ENCODE measurements at places on chromosomes 11 and 22.

- DNase-seq: no peak
Measured at GRCh38 chr11:133724116-133724515, 121.2 kb downstream of the SPATA19 start.

GRCh38 chr11:9876331-9876730 is 212.5 kb downstream of the SWAP70 start:
- no peak for DNase-seq

DNA sequence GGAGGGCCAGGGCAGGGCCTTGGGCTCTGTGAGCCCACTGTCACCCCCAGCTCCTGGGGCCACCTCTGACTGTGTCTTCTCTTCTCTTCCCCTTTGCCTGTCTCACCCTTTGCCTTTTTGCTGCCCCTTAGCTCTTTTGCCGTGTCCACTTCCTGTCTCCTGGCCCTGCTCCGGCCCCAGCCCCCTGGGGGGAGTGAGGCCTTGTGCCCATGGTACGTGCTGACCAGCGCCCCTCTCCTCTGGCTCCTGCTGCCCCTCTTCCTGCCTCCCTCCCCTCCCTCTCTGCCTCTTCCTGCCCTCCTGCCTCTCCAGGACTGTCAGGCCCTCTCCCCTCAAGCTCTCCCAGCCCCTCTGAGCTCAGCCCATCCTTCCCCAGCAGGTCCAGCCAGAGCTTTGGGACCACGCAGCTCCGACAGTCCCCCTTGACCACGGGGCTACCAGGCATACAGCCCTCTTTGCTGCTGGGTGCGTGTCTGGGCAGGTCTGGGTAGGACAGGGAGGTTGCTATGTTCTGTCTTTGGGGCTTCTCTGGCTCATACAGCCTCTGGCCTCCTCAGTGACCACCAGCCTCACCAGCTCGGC is 11.7 kb downstream of the TMEM258 start:
- no peak for DNase-seq

- DNase-seq: no peak
Measured at GRCh38 chr22:17742527-17742902, 31.8 kb downstream of the BID start.

GRCh38 chr11:59185386-59185945 is 13.5 kb downstream of the DTX4 start:
- no peak for DNase-seq

DNA sequence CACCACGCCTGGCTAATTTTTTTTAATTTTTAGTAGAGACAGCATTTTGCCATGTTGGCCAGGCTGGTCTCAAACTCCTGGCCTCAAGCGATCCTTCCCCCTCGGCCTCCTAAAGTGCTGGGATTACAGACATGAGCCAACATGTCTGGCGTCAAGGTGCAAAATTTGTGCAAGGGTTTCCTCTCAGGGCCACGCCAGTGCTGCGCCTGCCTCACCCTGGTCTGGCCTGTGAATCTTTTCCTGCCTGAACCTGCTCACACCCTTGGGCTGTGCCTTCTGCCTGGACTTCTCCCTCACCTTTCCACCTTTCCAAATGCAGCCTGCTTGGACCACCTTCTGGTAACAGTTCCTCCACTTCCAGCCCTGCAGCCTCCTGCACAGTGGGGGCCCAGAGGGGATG is 43.4 kb downstream of the MCM5 start:
- no peak for DNase-seq

- DNase-seq: no peak
Measured at GRCh38 chr11:68468217-68468828, 7.8 kb downstream of the PPP6R3 start.

DNA sequence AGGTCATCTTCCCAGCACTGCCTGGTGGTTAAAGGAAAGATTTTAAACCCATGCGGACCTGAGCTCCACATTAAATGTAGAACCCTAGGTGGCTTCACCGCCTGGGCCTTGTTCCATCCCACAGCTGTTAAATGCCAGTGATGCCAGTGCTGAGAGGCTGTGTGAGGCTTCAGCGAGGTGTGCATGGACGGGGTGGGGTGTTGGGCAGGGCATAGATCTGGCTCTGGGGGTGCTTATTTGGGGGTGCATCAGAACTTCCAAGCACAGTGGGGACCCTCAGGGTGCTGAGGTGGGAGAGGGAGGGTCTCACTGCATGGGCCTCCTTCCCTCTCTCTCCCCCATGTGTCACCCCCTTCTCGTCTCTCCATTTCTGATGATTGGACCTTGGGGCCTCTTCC is 90.1 kb upstream of the B3GAT1 start:
- DNase-seq: no peak

- no peak for DNase-seq
Measured at GRCh38 chr11:21588754-21589153, 604.1 kb upstream of the ANO5 start.

DNA sequence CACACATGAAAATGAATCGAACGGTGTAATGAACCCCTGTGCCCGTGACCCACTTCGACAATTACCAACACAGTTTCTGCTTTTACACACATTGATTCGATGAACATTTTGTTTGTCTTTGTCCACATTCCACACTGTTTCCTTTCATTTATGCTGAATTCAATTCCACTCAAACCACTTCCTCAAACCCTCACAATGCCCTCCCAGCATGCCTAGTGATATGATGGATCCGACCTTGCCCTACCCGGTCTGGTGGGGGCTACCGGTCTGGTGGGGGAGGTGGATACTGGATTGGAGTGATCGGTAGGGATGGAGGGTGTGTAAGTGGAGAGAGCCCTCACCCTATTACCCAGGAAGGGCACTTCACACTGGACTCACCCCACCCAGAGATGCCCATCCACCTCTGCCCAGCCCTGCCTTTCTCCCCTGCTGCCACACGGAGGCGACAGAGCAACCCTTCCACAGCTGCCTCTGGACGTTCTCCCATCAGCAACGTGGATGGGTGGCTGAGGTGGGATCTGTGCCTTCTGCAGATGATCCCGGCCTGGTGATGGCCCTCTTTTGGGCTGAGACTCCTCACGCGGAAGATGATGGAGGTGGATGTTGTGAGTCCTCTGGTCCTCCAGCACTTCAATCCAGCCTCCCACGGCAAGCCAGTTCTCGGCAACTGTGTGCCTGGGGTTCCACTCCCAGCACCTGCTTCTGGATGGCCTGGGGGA is 33.0 kb upstream of the P2RY2 start:
- no peak for DNase-seq

DNA sequence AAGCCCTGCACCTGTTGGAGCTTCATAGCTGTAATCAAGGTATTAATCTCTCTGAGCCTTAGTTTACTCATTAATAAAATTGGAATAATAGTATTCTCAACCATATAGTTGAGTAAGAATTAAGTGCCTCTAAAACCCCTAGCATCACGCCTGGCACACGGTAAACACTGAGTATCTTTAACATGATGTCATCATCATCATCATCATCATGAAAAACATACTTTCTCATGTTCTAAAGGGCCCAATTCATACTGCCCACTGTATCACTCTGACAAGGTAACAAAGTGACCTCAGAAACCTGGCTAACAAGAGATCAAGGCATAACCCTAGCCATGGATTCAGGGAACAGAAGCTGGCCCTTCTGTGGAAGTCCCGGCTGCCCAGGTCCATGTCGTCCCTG is 58.4 kb downstream of the KIRREL3 start:
- DNase-seq: no peak

DNA sequence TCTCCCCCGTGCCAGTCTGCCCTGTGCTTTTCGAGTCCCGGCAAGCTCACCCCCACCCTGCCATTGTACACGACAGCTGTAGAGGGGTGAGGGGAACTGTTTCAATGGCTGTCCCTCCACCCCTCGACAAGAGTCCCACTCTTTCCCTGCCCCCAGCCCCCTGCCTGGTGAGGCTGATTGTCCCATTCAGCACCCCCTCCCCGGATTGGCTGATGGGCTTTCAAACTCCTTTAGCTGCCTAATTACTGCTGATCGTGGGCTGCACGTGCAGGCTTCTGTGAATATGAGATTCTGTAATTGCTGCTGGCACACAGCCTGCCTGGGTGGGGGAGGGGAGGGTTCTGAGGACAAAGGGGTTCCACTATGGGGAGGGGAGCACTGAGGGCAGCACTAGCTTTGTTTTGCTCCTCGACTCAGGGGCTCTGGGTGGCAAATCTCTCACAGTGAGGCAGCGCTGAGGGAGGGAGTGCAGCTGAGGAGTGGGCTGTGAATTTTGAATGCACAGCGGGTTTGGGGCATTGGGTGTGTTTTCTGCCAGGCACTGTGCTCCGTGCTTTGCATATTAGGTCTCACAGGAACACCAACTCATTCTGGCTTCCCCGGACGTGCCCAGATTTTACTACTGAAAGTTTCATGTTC is 42.6 kb upstream of the ACCSL start:
- no peak for DNase-seq

DNA sequence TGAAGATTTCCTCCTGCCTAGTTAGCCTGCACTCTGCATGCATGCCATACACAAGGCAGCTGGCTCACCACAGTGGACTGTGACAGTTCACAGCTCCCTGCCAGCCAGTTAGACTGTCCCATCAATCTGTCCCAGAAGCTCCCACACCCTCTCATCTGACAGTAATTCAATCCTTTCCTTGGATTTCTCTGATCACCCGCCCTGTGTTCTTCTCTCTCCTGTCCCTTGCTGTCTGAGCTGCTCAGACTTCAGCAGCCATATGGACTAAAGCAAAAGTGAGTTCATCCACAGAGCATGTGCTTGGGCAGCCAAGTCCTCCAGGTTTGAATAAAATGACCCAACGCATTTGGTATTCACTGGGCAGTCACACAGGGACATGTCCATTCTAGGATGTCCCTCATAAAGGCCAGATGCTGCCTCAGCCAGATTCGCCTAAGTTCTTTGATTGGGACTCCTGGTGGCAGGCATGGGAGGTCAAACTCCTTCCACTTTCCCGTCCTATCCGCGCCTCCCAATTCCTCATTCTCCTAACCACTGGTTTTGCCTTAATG is 54.5 kb upstream of the ZBTB44 start:
- DNase-seq: no peak

GRCh38 chr11:27218421-27219038 is 144.5 kb downstream of the CCDC34 start:
- peak; percentile 96 for DNase-seq

Measured in fibroblast of skin of left biceps (primary cell).